Activated CD4-positive, alpha-beta T cell treated with anti-CD3 and anti-CD28 coated beads for 4 hours (primary cell): ENCODE measurements at places on chromosomes 11 and 22.

DNA sequence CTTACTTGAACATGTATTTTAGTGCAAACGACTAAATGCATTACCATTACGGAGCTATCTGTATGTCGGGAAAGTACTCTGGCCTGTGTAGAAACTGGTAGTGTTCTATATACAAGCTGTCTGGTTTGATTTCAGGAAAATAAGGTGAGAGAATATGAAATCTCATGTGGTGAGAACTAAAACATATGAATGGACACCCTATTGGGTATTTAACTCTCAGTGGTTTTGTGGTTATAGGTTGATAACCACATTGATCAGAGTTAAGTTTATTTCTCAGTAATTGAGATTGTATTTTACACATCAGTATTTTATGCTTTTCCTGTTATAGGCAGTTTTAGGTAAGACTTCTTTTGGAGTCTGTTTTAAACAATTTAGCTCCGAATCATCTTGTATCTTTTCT is 10.4 kb downstream of the ANO5 start:
- DNase-seq: no peak

GRCh38 chr22:27409299-27409698 is 392.3 kb downstream of the MN1 start:
- DNase-seq: no peak

- DNase-seq: no peak
These were observed 76.2 kb upstream of the GDPD4 start for GRCh38 chr11:77377734-77378133.

DNA sequence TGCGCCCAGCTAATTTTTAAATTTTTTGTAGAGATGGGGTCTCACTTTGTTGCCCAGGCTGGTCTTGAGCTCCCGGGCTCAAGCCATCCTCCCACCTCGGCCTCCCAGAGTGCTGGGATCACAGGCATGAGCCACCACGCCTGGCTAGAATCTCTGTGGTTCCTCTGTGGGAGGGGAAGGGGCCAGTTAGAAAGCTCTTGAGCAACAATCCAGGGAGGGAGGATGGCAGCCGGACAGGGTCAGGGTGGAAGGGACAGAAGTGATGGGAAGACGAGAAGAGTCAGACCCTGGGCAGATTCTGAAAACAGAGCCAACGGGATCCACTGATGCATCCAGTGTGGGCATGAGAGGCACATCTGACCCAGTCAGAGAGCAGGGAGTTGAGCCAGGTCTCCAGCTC is 38.9 kb upstream of the MN1 start:
- DNase-seq: no peak

DNA sequence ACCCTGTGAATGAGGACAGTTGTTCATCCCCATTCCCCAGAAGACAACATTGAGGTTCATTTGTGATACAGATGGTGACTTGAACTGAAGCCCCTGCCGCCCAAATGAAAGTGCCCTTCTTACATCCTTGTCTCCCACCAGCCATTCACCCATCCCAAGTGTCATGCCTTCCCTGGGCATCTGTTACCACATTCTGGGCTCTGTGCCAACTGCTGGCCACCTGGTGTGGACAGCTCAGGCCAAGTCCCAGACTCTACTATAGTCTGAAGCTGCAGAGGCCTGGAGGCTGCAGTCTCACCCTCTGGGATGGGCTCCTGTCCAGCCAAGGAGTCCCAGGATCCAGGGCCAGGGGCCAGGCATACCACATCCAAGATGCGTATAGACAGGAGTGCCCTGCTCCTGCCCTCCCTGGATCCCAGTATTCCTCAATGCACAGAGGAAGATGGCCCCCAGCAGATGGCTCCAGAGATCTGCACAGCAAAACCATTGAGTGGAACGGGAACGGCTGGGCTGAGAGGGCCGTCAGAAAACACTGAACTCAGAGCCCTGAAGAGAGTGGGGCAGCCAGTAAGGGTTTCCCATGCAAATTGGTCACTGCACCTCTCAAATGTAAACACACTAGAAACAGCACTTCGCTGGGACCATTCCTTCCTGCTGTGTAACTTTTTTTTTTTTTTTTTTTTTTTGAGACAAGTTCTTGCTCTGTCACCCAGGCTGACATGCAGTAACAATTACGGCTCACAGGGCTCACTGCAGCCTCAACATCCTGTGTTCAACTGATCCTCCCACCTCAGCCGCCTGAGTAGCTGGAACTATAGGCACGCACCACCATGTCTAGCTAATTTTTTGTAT is 22.8 kb downstream of the ARRB1 start:
- peak; percentile 40 for DNase-seq

DNA sequence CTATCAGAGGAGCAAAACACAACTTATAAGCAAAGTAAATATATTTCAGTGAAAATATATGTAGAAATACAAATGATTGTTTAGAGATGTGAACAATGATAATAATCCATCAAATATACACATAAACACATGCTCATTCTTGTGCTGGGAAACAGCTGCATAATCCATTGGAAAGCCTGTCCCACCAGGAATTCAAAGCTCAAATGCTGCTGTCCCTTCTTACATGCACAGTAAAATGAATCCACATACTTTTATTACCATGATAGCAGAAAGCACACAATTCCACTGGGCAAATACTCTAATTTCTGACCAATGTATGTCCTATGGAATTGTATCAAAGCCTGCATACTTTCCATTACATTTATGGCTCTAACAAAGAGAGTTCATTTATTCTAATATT is 44.5 kb downstream of the SOX6 start:
- DNase-seq: no peak

DNA sequence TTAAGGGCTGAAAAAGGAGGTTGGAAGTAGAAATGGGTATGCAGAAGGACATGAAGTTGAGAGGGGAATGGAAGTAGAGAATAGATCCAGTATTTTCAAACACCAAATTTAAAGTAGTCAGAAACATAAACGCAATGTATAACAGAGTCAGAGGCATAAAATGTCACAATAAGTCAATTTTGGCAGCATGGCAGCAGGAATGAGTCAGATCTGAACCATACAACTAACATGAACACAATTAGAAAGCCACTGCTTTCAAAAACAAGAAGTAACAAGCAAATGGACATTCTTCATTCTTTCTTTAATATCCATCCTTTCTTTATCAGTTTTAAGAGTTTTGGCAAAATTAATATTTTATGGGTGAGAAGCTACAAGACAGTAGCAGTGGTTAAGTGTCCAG is 2.5 kb downstream of the CHORDC1 start:
- no peak for DNase-seq

DNA sequence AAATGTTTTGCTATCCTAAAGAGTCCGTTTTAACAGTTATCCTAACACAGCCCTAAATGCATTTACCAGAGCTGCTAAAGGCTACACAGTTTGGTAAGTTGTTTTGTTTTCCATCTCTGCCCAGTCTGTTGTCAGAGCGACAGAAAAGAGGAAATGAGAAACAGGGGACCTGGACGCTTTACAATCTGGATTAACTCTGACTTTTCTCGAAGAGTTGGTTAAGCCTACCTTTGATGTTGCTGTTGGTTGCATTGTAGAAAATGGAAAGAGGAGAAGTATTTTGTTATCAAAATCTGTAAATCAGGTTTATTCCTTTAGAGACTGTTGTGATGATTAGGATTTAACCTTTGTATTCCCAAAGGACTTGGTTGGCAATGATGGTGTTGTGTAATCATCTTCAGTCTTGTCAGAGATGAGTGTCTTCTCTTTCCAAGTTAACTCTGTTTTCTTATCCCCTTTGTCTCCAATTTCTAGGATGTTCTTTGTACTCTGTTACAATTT is 481 bp downstream of the ANGPTL5 start:
- no peak for DNase-seq

DNA sequence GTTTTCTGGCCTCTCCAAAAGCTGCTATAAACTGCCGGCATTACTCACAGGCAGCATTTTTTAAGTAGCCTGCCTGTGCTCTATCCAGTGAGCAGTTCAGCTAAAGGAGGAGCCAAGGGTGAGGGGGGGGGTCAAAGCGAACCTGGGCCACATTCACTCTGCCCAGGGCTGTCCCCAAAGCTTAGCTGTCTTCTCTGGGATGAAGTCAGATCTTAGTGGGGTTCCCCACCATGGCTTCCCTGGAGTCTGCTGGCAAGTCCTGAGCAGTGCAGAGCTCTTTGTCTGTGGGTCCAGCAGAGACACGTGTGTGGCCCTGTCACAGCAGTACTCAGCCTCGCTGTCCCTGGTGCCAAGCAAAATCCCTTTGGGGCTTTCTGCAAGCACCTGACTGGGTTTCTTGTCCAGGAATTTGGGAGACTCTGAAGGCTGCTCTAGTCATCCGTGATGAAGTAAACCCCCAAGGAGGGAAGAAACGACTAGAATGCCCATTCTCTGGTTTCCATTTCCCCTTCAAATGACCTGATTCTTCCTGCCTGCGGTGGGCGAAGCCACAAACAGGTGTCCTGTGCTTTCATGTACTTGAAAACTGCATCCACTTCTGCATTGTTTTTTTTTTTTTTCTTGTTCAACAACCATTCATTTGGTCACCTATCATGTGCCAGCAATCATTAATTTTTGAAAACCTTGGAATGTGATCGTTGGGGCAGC is 2.6 kb downstream of the KCNJ5 start:
- no peak for DNase-seq

DNA sequence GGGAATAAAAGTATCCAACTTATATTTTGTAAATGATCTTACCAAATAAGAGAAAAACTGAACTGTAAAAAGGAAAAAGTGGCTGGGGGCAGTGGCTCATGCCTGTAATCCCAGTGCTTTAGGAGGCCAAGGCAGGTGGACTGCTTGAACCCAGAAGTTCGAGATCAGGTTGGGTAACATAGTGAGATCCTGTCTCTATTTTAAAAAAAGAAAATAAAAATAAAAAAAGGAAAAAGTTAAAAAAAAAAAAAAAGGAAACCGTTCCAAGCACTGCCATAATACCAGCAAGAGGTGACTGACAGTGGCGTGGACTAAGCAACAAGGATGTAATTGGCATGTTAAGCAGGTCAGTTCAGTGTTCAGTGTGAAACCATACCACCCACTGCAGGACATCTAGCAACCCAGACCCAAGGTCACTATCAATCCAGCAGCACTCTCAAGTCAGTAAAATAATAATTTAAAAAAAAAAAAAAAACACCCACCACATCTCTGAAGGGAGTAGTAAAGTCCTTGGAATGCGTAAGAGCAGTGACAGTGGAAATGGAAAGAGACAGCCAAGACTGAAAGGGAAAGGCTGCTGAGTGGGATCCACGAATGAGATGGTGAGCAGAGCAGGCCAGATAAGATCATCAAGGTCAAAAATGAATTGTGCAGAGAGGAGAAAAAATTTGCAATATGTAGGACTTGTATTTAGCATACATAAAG is 43.6 kb downstream of the MAPK1 start:
- DNase-seq: no peak

DNA sequence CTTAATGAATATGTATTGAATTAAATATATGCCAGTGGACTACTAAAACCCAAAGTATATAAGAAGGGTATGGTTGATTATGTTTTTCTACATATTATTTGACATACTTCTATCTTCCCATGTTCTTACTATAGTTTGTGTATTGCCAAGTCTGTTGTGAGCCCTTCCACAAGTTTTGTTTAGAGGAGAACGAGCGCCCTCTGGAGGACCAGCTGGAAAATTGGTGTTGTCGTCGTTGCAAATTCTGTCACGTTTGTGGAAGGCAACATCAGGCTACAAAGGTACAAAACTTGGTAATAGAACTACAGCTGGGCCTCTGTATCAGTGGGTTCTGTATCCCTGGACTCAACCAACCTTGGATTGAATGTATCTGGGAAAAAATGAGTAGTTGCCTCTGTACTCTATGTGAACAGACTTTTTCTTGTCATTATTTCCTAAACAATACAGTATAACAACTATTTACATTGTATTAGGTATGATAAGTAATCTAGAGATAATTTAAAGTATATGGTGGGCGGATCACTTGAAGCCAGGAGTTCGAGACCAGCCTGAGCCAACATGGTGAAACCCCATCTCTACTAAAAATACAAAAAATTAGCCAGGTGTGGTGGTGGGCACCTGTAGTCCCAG is 38.7 kb upstream of the TTC36 start:
- DNase-seq: peak; percentile 70

DNA sequence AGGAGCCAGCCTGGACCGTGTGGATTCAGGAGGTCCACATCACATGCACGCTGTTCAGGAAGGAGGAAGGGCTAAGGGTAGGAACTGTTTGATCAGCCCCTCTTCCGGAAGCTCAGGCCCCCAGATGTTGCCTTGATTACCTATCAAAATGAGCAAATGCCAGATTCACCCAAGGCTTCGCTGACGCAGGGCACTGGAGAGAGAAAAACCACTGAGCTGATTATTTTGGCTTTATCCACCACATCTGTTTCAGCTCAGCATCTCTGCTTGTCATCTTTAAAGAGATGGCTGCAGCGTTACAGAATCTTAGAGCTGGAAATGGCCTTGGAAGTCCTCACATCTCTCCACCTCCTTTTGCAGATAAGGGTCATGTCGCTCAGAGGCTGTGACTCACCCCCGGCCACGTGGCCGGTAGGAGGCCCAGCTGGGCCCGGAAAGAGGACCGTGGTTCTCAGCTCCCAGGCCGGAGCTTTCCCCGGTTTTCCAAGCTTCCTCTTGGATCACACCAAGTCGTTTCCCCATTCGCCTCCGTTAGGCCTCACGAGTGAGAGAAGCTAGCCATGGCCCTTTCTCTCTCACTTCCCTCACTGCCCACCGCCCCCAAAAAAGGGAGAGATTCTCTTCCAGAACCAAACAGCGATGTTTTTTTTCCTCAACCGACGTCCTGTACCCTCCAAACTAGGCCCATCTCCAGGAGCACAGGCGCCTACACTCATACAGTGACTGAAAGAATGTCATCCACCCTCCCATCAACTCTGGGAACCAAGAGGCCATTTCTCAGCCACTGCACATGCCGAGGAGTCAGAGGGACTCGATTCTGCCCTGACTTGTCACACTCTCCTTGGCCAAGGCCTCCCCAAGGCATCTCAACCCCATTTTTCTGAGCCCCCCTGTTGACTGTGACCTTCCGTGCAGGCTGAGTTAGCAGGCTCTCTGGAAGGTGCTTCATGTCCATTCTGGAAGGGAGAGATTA is 37.6 kb downstream of the LIF start:
- DNase-seq: no peak

DNA sequence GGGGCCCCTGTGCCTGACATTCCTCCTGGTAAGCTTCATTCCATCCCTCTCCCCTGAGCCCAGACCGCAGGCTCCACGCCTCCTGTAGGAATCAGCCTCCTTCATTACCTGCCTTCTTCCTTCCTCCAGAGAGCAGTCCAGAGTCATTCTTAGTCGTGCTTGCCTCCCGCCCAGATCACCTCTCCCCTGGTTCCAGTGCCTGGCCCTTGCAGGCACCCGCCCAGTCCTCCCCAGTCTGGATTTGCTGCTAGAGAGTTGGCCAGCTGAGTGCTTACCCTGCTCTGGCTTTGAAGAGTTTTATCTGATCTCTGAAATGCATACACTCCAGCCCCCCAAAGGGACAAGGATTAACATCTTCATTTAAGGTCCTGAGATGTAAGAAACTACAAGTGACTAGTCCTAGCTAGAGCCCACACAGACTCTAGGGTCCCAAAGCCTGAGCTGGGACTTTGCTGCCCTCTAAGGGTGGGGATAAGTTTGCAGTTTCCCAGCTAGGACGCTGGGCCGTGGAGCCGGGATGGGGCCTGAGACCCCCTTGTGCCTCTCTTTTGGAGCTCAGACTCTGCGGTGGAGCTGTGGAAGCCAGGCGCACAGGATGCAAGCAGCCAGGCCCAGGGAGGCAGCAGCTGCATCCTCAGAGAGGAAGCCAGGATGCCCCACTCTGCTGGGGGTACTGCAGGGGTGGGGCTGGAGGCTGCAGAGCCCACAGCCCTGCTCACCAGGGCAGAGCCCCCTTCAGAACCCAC is 1.6 kb downstream of the NR1H3 start:
- DNase-seq: peak; percentile 34

GRCh38 chr22:39234867-39235687 is 9.7 kb downstream of the PDGFB start:
- no peak for DNase-seq
